Activated CD4-positive, alpha-beta T cell treated with anti-CD3 and anti-CD28 coated beads, Interleukin-2, amount 10 ng/mL, durations not matched to agents 7 days and 5 days (primary cell): ENCODE measurements at places on chromosomes 7 and 10.

DNA sequence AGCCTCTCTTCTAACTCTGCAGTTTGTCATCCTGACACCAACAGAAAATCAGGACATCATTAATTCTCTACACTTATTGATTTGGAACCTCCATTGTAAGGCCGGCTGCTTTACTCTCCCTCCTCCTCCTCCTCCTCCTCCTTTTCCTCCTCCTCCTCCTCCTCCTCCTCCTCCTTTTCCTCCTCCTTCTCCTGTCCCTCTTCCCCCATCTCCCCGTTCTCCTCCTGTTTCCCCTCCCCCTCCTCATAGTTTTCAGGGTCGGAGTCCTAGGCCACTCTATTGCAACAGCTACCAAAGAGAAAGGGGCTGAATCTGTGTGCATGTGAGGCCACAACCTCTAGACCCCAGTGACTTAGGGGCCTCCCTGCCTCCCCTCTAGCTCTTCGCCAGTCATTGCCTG is 136.1 kb downstream of the HECW1 start:
- no peak overlapping the region for H3K4me3 ChIP-seq
- H3K4me1 ChIP-seq, result no peaks in the 10 kb centered on the region
- H3K27me3 ChIP-seq, result peaks cover 3% of the 10 kb centered on the region
- no peaks in the 10 kb centered on the region for H3K36me3 ChIP-seq

- H3K27me3 ChIP-seq, result no peaks in the 10 kb centered on the region
- H3K27ac ChIP-seq, result no peak overlapping the region
- H3K4me1 ChIP-seq, result no peaks in the 10 kb centered on the region
- DNase-seq, result no peak
- no peak overlapping the region for H3K4me3 ChIP-seq
- no peaks in the 10 kb centered on the region for H3K36me3 ChIP-seq
Observed at GRCh38 chr7:23093546-23093945, 12.0 kb upstream of the KLHL7 start.

DNA sequence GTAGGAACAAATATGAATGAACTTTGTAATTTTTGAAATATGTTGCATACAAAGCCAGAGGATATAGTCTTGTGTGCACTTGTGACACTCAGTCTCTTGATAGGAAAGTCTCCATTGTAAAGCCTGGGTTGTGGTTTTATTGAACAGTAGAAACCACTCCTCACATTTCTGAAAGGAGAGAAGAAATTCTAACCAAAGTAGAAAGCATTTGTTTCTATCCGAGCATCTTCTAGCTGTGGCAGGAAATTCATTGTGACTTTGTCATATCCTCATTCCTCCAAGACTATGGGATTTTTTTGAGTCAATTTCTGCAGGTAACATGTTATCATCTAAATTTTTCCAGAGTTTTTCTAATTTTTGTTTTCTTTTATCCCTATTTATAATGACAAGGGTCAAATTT is 55.5 kb upstream of the NCF1 start:
- DNase-seq, result no peak
- no peaks in the 10 kb centered on the region for H3K27me3 ChIP-seq
- H3K36me3 ChIP-seq, result peaks cover 41% of the 10 kb centered on the region

- H3K4me3 ChIP-seq, result no peak overlapping the region
- DNase-seq, result no peak
- no peak overlapping the region for H3K27ac ChIP-seq
- no peaks in the 10 kb centered on the region for H3K36me3 ChIP-seq
- H3K27me3 ChIP-seq, result no peaks in the 10 kb centered on the region
Observed at GRCh38 chr10:67107670-67108069, 181.8 kb downstream of the LRRTM3 start.

DNA sequence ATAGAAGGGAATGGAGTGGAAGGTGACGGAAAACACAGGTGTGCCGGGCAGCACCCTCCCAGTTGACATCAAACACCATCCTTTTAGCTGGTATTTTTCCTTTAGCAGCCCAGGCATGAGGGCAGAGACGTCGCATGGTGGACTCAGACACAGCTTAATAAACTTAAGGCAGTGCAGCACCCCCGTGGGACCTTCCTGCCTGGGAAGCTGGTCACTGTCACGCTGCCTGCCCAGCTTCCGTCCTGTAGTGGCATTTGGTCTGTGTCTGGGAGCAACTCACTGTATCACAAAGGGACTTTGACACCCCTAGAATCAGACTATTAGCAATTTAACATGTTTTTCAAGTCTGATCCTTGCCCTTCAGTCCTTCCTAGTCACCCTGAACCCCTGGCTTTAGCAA is 35.8 kb downstream of the IL15RA start:
- H3K4me3 ChIP-seq, result no peak overlapping the region
- no peaks in the 10 kb centered on the region for H3K27me3 ChIP-seq
- DNase-seq, result no peak
- H3K27ac ChIP-seq, result no peak overlapping the region
- H3K4me1 ChIP-seq, result peaks cover 11% of the 10 kb centered on the region
- H3K36me3 ChIP-seq, result peaks cover 15% of the 10 kb centered on the region

- peaks cover 5% of the 10 kb centered on the region for H3K27me3 ChIP-seq
- DNase-seq, result no peak
- peaks cover 15% of the 10 kb centered on the region for H3K36me3 ChIP-seq
- H3K27ac ChIP-seq, result no peak overlapping the region
- H3K4me1 ChIP-seq, result no peaks in the 10 kb centered on the region
- no peak overlapping the region for H3K4me3 ChIP-seq
Observed at GRCh38 chr7:12249706-12250105, 38.6 kb downstream of the TMEM106B start.

DNA sequence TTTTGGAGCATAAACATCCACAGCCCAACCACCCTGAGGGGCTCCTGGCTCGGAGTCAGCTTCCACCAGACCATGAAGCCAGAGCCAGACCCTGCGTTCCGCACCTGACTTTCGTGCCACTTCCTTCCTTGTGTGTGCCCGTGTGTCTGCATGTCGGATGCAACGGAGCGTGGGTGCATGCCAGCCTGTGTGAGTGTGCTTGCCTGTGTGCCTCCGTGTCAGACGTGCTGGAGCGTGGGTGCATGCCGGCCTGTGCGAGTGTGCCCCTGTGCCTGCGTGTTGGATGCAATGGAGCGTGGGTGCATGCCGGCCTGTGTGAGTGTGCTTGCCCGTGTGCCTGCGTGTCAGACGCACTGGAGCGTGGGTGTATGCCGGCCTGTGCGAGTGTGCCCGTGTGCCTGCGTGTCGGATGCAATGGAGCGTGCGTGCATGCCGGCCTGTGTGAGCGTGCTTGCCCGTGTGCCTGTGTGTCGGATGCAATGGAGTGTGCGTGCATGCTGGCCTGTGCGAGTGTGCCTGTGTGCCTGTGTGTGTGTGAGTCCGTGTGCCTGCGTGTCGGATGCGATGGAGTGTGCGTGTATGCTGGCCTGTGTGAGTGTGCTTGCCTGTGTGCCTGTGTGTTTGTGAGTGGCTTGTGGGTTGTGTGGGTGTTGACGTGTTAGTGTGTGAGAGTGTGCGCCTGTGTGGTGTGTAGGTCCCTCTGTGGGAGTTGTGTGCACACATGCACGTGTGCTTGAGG is 28.1 kb upstream of the KNDC1 start:
- H3K4me1 ChIP-seq, result no peaks in the 10 kb centered on the region
- no peaks in the 10 kb centered on the region for H3K27me3 ChIP-seq
- H3K4me3 ChIP-seq, result no peak overlapping the region
- no peak overlapping the region for H3K27ac ChIP-seq
- no peaks in the 10 kb centered on the region for H3K36me3 ChIP-seq
- no peak for DNase-seq
